ENCODE measurements at places on chromosomes 1 and 21.

DNA sequence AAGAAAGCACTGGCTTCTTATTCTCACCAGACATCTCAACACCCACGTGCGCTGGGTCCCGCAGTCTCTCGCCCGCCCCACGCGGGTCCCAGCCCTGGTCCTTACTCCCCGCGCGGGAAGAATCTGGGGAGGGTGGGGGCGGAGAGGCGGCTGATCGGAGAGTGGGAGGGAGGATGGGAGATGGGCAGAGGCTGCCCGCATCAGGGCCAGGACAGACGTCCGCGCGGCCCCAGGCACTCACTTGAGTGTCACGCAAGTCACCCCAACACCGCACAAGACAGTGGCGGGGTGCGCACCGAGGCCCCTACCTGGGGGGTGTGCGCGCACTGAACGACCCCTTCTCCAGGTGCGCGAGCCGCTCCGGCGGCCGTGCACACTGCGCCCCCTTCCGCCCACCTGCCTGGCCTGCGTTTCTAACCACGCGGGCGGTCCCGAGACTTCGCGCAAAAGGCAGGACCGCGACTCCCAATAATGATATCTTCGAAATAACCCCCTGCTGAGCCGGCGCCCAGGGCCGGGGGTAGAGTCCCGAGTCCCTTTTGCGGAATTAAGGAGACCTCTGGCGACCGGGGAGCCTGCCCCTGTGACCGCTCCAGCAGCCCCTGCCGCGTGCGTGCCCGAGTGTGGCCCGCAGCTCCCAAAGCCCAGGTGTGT, 6.0 kb upstream of the SIM2 start:
- H3K4me3 ChIP-seq: peak overlapping the region; percentile 5
- peak; percentile 62 for DNase-seq
- no peak overlapping the region for H3K27ac ChIP-seq
- peaks cover 99% of the 10 kb centered on the region for H3K27me3 ChIP-seq

- peaks cover 14% of the 10 kb centered on the region for H3K36me3 ChIP-seq
- no peak overlapping the region for H3K4me3 ChIP-seq
- H3K27me3 ChIP-seq: peaks cover 4% of the 10 kb centered on the region
- no peaks in the 10 kb centered on the region for H3K4me1 ChIP-seq
- H3K27ac ChIP-seq: no peak overlapping the region
Observed at GRCh38 chr1:44276901-44277300, 63.6 kb downstream of the DMAP1 start.

GRCh38 chr1:113146242-113147072, 73.5 kb downstream of the LRIG2 start:
- no peaks in the 10 kb centered on the region for H3K27me3 ChIP-seq
- no peak for DNase-seq
- H3K4me3 ChIP-seq: no peak overlapping the region
- H3K36me3 ChIP-seq: no peaks in the 10 kb centered on the region
- H3K4me1 ChIP-seq: peaks cover 23% of the 10 kb centered on the region
- peak overlapping the region; percentile 64 for H3K27ac ChIP-seq

- no peaks in the 10 kb centered on the region for H3K36me3 ChIP-seq
- peaks cover 11% of the 10 kb centered on the region for H3K27me3 ChIP-seq
- H3K4me1 ChIP-seq: no peaks in the 10 kb centered on the region
Observed at GRCh38 chr21:42176859-42177258, 42.1 kb upstream of the ABCG1 start.

DNA sequence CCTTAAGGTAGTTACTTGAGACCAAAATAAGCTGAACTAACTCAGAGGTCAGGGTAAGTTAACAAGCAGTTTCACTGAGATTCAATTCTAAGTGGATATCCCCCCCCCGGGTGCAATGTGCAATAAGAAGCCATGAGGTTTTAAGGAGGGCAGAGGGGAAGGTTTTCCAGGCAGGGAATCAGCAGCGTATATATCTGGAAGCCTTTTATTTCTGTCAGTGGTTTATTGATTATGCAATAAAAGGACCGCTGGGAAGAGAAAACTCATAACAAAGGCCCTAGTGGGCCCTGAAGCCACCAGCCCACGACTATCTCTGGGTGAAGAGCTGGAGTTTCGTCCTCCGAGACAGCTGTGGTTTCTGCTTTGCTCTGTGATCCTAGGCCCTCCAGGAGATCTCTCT, 53.1 kb upstream of the CTPS1 start:
- DNase-seq: no peak
- no peak overlapping the region for H3K4me3 ChIP-seq
- peaks cover 11% of the 10 kb centered on the region for H3K27me3 ChIP-seq
- H3K4me1 ChIP-seq: peaks cover 30% of the 10 kb centered on the region
- peak overlapping the region; percentile 87 for H3K27ac ChIP-seq
- no peaks in the 10 kb centered on the region for H3K36me3 ChIP-seq

- H3K4me1 ChIP-seq: peaks cover 11% of the 10 kb centered on the region
- H3K27me3 ChIP-seq: peaks cover 14% of the 10 kb centered on the region
- no peaks in the 10 kb centered on the region for H3K36me3 ChIP-seq
- no peak for DNase-seq
Observed at GRCh38 chr1:48007047-48007446, 9.9 kb upstream of the TRABD2B start.

GRCh38 chr1:218079347-218079746, 205.7 kb upstream of the RRP15 start:
- peaks cover 7% of the 10 kb centered on the region for H3K27me3 ChIP-seq
- no peak overlapping the region for H3K4me3 ChIP-seq
- no peak overlapping the region for H3K27ac ChIP-seq
- peaks cover 8% of the 10 kb centered on the region for H3K4me1 ChIP-seq

DNA sequence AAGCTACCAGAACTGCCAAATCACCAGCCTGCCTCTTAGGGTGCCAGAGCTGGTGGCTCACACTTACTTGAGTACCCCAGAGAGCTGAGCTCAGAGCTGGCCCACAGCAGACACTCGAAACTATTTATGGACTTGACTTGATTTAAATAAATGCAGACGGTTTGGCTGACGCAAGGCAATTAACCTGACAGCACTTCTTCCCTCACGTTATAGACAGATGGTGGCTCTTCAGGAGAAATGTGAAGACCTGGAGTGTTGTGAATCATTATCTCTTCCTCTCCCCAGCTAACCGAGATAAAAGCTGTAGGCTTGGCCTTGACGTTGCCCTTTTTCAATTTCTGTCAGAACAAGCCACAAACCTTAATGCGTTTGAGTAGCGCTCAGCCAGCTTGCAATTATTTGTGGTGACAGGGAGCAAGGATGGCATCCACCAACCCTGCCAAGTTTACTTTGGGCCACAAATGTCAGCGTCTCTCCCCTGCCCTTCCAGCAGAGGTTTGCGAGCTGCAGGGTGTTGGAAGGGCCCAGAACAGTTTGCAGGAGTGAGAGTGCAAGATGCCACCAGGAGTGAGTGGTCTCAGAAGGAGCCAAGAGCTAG, 34.0 kb upstream of the BCAR3 start:
- peak overlapping the region; percentile 93 for H3K27ac ChIP-seq
- H3K36me3 ChIP-seq: peaks cover 7% of the 10 kb centered on the region
- no peak for DNase-seq
- no peak overlapping the region for H3K4me3 ChIP-seq

DNA sequence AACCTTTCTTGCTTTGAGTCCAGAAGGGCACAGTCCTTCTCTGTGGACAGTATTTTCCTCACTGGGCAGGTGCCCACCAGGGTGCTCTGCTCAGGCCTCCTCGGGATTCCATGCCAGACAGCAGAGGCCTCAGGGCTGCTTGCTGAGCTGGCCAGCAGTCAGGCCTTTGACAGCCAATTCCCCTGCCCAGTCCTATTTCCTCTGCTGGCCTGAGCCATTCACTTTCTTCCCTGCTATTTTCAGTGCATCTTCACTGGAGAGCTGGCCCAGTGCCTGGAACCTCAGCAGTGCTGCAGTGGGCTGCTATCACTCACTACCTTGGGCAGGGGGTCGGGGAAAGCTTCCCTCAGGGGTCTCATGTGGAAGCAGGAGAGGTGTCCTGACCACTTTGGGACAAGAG, 33.2 kb downstream of the KCNA10 start:
- H3K27ac ChIP-seq: no peak overlapping the region
- H3K4me1 ChIP-seq: peaks cover 24% of the 10 kb centered on the region
- H3K36me3 ChIP-seq: no peaks in the 10 kb centered on the region
- H3K4me3 ChIP-seq: no peak overlapping the region
- peaks cover 50% of the 10 kb centered on the region for H3K27me3 ChIP-seq
- DNase-seq: no peak

GRCh38 chr1:47262787-47263413, 30.9 kb upstream of the TAL1 start:
- H3K4me3 ChIP-seq: no peak overlapping the region
- peak; percentile 51 for DNase-seq
- no peak overlapping the region for H3K27ac ChIP-seq
- peaks cover 45% of the 10 kb centered on the region for H3K36me3 ChIP-seq

- DNase-seq: no peak
- no peak overlapping the region for H3K4me3 ChIP-seq
- H3K4me1 ChIP-seq: no peaks in the 10 kb centered on the region
- H3K27me3 ChIP-seq: peaks cover 52% of the 10 kb centered on the region
- H3K36me3 ChIP-seq: no peaks in the 10 kb centered on the region
Observed at GRCh38 chr1:26911399-26912146, 2.2 kb downstream of the NR0B2 start.

DNA sequence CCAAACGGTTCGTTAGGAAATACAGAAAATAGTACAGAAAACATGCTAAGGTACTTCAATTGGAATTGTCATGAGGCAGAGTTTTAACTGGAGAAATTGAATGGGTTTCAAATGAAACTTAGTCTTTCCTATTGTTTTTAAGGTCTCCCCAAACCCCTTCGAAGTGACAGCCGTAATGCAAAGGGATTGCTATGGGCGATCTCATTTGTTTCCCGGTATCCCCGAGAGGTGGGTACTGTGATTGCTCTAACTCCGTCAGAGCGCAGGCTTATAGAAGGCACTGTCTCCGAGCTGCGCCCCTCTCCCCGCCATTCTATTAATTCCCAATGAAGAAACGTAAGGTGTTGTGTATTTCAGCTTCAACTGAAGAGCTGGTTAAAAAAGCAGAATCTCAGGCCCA, 22.0 kb upstream of the RNF187 start:
- H3K4me1 ChIP-seq: peaks cover 42% of the 10 kb centered on the region
- peak overlapping the region; percentile 87 for H3K4me3 ChIP-seq
- peaks cover 72% of the 10 kb centered on the region for H3K27me3 ChIP-seq
- no peak for DNase-seq

- no peak overlapping the region for H3K27ac ChIP-seq
- H3K27me3 ChIP-seq: peaks cover 4% of the 10 kb centered on the region
- H3K4me1 ChIP-seq: peaks cover 19% of the 10 kb centered on the region
- no peak for DNase-seq
Observed at GRCh38 chr1:67722292-67722944, 37.4 kb downstream of the GADD45A start.

DNA sequence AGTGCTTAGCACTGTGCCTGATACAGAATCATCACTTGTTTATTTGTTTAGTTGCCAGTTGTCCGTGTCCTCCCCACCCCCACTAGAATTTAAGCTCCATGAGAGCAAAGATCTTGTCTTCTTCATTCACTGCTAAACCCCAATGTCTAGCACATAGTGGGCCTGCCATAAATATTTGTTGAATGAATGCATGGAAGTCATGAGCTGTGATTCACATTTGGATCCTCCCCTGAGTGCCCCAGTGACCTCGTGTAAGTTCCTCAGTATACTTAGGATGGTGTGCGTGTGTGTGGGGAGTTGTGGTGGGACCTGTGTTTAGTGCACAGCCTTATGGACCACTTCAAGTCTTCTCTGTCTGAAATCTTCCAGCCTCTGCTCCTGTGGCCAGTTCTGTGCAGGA, 23.1 kb downstream of the IER5 start:
- peaks cover 1% of the 10 kb centered on the region for H3K27me3 ChIP-seq
- no peak overlapping the region for H3K4me3 ChIP-seq
- no peak for DNase-seq

- H3K4me1 ChIP-seq: peaks cover 47% of the 10 kb centered on the region
- peaks cover 49% of the 10 kb centered on the region for H3K36me3 ChIP-seq
- H3K4me3 ChIP-seq: peak overlapping the region; percentile 6
Observed at GRCh38 chr1:164605254-164606091, 46.5 kb downstream of the PBX1 start.

DNA sequence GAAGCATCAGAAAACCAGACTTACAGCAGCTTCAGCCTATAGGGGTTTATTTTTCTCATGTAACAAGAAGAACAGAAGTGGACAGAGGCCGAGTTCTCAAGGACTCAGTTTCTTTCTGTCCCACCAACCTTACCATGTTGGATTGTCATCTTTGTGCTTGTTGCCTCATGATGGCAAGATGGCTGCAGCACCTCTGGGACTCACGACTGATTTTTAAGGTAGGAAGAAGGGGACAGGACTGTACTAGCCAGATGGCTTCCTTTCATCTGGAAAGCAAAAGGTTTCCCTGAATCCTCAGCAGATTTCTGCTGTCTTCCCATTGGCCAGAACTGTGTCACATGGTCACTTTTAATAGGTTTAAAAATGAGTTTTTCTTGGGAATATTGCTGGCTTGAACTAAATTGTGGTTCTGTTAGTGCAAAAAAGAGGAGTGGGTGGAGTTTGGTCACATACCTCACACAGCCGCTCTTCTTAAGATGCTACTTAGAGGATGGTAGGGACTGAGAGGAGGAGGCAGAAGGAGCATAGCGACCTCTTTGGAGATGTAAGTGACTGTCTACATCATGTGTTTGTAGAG, 48.1 kb upstream of the ENAH start:
- H3K36me3 ChIP-seq: no peaks in the 10 kb centered on the region
- H3K4me3 ChIP-seq: no peak overlapping the region
- no peaks in the 10 kb centered on the region for H3K27me3 ChIP-seq
- peaks cover 36% of the 10 kb centered on the region for H3K4me1 ChIP-seq

- H3K27me3 ChIP-seq: peaks cover 17% of the 10 kb centered on the region
- no peaks in the 10 kb centered on the region for H3K36me3 ChIP-seq
Observed at GRCh38 chr1:229822026-229822425, 196.0 kb downstream of the URB2 start.

DNA sequence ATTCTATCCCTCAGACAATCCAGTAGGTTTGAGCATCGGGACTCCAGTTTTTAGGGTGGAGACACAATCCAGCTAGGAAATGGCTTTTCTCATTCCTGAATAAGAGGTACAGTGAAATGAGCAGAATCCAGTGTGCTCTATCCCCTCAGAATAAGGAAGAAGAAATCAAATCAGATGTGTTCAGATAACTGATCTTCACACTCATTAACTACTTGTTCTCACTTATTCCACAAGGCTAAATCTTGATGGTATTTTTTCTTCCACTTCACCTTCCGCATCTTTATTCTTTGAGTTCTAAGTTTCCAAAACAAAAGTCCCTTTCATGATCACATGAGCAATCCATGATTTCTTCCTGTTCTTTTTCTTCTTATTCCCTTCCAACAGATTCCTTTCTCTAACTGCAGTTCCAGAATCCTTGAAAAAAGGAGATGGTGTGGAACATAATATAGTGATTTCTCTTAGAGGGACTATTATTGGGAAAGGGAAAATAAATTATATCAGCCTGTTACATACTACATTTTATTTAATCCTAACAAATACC, 1.7 kb downstream of the SYT11 start:
- DNase-seq: no peak
- H3K27ac ChIP-seq: no peak overlapping the region
- no peaks in the 10 kb centered on the region for H3K36me3 ChIP-seq

GRCh38 chr1:243597383-243597782, 252.7 kb downstream of the AKT3 start:
- peaks cover 21% of the 10 kb centered on the region for H3K36me3 ChIP-seq
- H3K4me3 ChIP-seq: no peak overlapping the region
- DNase-seq: no peak
- no peaks in the 10 kb centered on the region for H3K27me3 ChIP-seq
- no peak overlapping the region for H3K27ac ChIP-seq
- H3K4me1 ChIP-seq: no peaks in the 10 kb centered on the region

GRCh38 chr1:221011145-221011544, 131.9 kb downstream of the HLX start:
- peaks cover 4% of the 10 kb centered on the region for H3K36me3 ChIP-seq
- H3K27me3 ChIP-seq: peaks cover 6% of the 10 kb centered on the region
- H3K4me1 ChIP-seq: peaks cover 12% of the 10 kb centered on the region
- no peak for DNase-seq
- H3K27ac ChIP-seq: no peak overlapping the region

GRCh38 chr1:56206391-56206790, 373.0 kb downstream of the PLPP3 start:
- H3K36me3 ChIP-seq: peaks cover 5% of the 10 kb centered on the region
- H3K4me3 ChIP-seq: no peak overlapping the region
- H3K27me3 ChIP-seq: peaks cover 4% of the 10 kb centered on the region
- no peaks in the 10 kb centered on the region for H3K4me1 ChIP-seq
- H3K27ac ChIP-seq: no peak overlapping the region
